ENCODE measurements at places on chromosomes 13 and 19.

GRCh38 chr19:34254046-34254697, at the start of gene GARRE1:
GARRE1 (plus strand) TSS chr19:34254554; CDS start chr19:34300474, 45,920 bp downstream.
- peak; percentile 82 for DNase-seq

GRCh38 chr13:81757348-81757970, 1416.5 kb upstream of the SPRY2 start:
- DNase-seq = no peak

DNA sequence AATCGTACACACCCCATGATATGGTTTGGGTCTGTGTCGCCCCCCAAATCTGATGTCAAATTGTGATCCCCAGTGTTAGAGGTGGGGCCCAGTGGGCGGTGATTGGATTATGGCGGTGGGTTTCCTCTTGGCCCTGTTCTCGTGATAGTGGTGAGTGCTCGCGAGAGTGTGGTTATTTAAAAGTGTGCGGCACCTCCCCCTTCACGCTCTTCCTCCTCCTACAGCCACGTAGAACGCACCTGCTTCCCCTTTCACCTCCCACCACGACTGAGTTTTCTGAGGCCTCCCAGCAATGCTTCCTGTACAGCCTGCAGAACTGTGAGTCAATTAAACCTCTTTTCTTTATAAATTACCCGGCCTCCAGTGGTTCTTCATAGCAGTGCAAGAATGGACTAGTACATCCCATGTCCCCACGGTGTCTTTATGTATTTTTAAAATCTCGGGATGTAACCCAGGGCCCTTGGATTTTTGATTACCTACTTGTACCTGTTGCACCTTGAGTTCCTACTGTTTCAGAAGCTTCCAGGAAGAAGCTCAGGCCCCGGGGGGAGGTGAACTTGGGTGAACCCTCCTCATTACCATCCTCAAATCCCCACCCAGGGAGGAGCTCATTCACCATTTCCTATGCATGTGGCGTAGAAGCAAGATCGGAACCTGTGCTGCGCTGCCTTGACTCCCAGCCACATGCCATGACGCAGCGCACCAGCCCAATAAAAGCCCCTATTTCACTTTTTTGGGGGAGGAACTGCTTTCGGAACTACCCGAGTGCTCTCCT, 52.4 kb downstream of the TEX29 start:
- no peak for DNase-seq

GRCh38 chr19:38870612-38871011, 7.5 kb downstream of the RINL start:
- no peak for DNase-seq

DNA sequence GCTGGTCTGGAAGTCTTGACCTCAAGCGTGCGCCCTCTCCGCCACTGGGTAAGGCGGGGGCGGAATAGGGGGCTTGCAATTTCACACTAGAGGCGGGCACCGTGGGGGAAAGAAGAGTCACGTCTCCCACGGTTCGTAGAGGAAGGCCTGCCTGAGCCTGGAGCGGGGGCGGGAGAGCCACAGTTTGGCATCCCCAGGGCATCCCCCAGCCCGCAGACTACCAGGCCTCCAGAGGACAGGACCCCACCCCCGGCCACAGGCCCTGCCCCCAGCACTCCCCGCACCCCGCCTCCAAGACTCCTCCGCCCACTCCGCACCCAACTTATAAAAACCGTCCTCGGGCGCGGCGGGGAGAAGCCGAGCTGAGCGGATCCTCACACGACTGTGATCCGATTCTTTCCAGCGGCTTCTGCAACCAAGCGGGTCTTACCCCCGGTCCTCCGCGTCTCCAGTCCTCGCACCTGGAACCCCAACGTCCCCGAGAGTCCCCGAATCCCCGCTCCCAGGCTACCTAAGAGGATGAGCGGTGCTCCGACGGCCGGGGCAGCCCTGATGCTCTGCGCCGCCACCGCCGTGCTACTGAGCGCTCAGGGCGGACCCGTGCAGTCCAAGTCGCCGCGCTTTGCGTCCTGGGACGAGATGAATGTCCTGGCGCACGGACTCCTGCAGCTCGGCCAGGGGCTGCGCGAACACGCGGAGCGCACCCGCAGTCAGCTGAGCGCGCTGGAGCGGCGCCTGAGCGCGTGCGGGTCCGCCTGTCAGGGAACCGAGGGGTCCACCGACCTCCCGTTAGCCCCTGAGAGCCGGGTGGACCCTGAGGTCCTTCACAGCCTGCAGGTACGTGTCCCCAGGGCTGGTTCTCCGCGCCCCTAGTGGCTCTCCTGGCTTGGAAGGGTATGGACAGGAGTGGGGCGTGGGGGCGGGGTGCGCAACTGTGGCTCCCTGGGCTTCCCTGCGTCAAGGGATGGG, at the start of gene ANGPTL4:
TSS of gene ANGPTL4 (plus strand) at position 353 of the 969 bp plus-strand sequence. CDS start at position 520, 167 bp downstream.
- DNase-seq = peak; percentile 27

GRCh38 chr13:48194379-48194754, 38.6 kb upstream of the ITM2B start:
- no peak for DNase-seq

DNA sequence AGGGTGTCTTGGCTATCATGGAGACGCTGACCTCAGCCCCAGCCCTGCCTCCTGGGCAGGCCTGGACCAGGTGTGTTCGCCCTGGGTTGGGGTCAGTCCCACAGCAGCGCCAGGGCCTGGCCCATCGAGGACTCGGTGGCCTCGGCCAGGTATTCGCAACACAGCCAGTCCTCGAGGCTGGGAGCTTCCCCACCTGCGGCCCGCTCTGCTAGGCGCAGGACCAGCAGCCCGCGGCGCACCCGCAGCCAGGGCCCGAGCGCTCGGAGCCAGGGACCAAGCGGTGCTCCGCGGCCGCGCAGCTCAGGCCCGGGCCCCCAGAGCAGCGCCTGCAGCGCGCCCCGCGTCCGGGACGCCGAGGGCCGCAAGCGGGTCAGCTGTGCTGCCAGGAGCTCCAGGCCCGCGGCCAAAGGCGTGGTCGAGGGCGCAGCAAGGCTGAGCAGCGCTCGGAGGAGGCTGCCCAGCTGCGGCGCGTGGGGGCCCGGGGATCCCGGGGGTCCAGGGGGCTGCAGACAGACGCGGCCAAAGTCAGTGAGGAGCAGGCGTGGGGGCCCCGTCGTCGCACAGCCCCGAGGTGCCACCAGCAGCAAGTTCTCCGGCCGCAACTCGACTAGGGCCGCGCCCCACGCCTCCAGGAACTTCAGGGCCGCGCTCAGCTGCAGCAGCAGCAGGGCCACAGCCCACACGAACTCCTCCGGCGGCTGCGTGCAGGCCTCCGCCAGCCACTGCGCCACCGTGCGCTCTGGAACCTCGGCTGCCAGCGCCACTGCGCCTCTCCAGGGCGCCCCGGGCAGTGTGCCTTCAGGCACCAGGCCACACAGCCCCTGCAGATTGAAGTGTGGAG, 6.2 kb downstream of the PEAK3 start:
- no peak for DNase-seq

DNA sequence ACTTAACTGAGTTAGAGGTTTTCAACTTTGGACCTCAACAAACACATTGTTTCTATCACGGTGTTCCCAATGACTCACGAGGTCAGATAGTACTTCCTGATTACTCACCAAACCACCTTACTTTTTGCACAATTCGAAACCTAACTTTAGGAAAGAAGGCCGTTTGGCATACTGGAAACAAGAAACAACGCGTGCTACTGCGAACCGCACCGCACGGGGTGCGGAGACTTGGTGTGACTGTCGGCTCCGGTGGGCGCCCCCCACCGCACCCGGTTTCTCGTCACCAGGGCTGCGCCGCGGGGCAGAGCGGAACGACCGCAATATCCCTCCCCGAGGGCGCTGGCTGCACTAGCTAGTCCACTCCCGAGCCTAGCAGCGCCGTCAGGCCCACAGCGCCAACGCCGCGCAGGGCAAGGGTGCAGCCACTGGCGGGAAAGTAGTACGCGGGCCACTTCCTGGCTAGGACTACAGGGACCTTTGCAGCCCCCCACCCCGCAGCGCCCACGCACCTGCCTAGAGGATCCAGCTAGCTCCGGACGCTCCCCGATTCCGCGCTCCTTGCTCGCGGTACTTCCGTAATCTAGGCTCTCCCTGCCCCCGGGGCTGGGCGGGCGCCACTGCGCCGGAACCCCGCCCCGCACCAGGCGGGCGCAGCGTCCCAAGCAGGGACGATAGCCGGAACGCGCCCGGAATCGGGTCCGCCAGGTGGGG, at the start of gene PARP4:
TSS of gene PARP4 (minus strand) at position 582 of the 711 bp plus-strand sequence. CDS start 9,002 bp downstream, outside the sequence.
- DNase-seq = peak; percentile 61

DNA sequence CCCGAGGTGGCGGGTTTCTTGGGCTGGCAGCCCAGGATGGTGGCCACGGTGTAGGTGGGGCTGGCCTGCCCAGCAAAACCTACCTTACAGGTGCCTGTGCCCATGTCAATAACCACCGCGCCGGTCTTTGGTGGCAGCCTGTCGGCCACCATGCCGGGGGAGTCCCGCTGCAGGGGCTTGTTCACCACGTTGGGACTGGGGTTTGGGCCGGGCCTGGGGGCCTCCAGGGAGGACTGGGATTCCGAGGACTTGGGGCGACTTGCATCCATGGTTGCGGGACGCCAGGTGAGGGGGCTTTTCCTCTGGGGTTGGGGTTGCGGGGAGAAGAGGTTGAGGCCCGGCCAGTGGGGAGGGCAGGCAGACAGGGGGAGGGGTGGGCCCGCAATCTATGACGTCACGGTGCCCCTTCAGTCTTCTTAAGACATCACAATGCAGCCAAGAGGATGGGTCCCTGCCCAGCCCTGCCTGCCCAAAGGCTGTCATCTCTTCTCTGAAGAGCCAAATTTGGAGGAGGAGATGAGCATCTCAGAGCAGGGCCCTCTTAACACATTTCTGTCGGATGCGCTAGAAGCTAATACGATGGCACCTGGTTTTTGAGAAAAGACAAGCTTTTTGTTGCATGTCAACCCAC, at the start of gene ACTL9:
TSS of gene ACTL9 (minus strand) at position 363 of the 631 bp plus-strand sequence. CDS start at position 269, 94 bp downstream.
- DNase-seq = no peak

- no peak for DNase-seq
Measured at GRCh38 chr19:508204-509150, 1.2 kb downstream of the TPGS1 start.

- DNase-seq = no peak
Measured at GRCh38 chr13:51976890-51977289, 34.4 kb downstream of the ATP7B start.

GRCh38 chr13:100040196-100040595, 48.7 kb upstream of the PCCA start:
- no peak for DNase-seq

DNA sequence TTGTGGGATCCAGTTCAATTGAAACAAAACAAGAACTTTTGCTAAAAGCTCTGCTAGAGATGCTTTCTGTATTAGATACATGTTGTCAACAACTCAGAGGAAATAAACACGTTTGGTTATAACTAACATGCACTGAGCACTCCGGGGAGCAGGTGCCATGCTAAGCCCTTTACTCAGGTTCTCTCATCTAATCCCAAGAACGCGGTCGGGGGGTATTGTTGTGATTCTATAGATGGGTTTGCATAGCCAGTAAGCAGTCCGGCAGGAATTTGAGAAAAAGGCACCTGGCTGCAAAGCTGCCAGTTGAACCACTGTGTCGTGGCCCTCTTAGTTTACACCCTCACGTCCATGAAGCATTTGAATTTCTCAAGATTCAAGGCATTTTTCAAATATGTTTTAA, 24.3 kb upstream of the SPACA7 start:
- no peak for DNase-seq

- no peak for DNase-seq
Measured at GRCh38 chr13:31037874-31038500, 105.5 kb downstream of the TEX26 start.

GRCh38 chr13:59437544-59438301, 726.0 kb downstream of the DIAPH3 start:
- no peak for DNase-seq

GRCh38 chr19:51434456-51434855, 17.0 kb upstream of the SIGLEC10 start:
- no peak for DNase-seq

DNA sequence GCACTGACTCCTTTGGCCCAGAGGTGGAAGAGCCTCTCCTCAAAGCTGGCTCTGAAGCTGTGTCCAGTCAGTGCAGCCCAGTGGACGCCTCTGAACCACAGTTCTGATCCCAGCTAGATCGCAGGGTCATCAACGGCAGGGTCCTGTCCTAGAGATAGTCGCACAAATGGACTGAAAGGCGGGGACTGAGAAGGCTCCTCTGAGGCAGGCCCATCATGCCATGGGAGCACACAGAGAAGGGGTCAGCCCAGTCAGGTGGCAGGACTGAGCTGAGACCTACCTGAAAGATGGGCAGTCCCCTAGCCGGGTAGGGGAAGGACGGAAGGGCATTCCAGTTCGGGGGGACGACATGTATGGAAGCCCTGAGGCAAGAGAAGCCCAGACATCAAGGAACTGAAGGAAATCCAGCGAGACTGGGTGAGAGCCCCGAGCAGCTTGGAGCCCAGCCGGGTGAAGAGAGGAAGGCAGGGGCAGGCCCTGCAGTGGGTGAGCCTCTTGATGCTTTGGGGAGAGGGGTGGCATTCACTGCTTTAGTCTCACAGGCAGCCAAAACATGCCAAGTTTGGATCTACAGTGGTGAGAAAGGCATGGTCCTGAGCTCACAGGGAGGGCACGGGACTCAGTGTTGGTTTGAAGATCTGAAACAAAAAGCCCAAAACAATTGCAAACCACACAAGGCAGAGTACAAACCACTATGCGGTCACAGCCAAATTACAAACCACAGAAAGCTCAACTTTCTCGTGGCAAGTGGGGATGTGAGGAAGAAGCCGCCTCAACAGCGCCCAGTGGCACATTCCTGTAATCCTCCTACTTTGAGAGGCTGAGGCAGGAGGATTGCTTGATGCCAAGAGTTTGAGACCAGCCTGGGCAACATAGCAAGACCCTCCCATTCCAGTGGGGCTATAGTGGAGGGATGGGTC, 10.0 kb downstream of the CALM3 start:
- DNase-seq = peak; percentile 43

- no peak for DNase-seq
Measured at GRCh38 chr13:27920677-27921420, 1.0 kb downstream of the PDX1 start.

DNA sequence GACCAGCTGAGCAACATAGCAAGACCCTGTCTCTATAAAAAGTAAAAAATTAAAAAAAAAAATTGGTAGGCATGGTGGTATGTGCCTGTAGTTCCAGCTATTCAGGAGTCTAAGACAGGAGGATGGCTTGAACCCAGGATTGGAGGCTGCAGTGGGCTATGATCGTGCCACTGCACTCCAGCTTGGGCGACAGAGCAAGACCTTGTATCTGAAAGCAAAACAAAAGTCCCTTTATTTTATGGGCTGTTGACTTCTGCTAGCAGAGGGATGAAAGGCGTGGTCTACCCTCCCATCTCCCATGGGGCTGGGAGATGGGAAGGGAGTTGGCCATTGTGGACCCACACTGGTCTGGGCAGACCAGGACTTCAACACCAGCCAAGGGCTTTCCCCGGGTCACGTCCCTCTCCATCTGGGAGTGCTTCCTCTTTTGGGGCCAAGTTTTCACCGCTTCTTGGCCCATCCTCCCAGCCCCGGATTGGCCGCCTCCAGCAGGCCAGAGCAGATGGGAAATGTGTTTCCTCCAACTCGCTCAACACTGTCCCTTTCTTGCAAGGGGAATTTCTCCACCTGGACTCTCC, 2.2 kb upstream of the TNFSF9 start:
- DNase-seq = no peak

GRCh38 chr19:17285415-17286135, 3.9 kb downstream of the ANKLE1 start:
- no peak for DNase-seq

GRCh38 chr19:44677019-44677811, 5.9 kb downstream of the CEACAM19 start:
- DNase-seq = no peak

GRCh38 chr19:31102674-31103073, 246.6 kb downstream of the TSHZ3 start:
- no peak for DNase-seq
